ENCODE measurements at places on chromosomes 16 and 17.

DNA sequence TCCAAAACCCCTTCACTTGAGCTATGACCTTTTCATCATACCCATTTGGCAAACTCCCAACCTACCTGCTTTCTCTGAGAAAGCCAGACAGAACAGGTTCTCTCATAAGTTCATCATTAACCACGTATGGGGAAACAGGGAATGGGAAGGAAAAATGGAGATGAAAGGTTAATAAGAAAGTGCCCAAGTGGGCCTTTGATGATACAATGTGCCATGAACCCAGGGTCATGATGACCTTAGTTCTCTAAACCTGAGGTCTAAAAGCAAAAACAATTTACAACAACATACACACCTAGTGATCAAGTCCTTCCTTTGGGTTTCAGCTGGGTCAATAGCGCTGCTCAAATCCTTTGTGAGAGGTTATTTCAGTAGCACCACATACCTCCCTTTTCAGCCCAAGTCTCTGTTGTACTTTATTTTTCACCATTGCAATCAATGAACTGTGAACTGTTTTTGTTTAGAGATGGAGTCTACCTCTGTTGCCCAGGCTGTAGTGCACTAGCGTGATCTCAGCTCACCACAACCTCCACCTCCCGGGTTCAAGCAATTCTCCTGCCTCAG lies 14.5 kb upstream of the RANGRF start:
- no peak for DNase-seq

- DNase-seq: peak; percentile 97
Observed at GRCh38 chr16:56450986-56451752, at the start of the genes NUDT21 and OGFOD1. NUDT21 (minus strand) TSS chr16:56451332; CDS start chr16:56451202, 130 bp downstream. OGFOD1 (plus strand) TSS chr16:56451554; CDS start chr16:56451613, 59 bp downstream.

DNA sequence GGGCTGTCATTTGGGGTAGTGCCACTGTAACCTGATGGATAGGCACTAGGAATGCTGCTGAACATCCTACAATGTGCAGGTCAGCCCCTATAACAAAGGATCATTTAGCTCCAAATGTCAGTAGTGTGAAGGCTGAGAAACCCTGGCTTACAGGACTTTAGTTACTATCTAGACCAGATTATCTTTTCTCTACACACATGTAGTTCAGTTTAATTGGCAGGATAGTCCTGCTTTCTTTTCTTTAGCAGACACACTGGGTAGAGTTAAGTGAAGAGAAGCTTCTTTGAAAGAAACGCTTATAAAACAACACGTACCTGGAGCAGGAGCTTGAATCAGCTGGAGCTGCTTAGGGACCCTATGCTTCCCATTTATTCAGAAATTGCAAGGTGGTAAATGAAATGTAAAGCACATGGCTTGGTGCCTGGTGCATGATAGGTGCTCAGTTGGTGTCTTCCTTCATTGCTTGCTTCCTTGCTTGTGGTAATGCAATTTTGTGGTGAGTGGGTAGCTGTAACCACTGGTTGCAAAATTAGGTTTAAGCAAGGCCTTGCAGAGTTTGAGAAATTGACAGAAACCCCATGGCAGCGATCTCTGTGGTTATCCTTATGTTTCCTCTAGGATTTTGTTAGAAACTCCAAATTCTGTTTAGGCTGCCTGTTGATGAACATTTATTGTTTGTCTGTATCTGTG lies 9.4 kb downstream of the METTL9 start:
- DNase-seq: no peak

DNA sequence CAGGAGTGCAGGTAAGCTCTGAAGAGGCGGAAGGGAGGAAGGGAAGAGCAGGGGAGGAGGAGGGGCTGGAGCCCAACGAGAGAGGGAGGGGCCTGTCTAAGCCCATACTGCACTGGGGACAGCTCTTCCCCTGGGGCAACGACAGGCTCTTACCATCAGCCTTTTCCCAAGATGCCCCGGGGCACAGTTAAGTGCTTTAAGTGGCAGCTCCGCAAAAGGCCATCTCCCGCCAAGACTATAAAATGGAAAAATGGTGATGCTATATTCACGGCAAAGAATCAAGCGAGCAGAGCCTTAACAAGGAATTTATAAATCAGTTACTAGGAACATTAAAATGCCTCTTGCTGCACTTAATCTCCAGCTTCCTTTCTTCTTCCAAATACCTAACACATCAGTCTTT lies 110.2 kb upstream of the NLRP1 start:
- DNase-seq: no peak

DNA sequence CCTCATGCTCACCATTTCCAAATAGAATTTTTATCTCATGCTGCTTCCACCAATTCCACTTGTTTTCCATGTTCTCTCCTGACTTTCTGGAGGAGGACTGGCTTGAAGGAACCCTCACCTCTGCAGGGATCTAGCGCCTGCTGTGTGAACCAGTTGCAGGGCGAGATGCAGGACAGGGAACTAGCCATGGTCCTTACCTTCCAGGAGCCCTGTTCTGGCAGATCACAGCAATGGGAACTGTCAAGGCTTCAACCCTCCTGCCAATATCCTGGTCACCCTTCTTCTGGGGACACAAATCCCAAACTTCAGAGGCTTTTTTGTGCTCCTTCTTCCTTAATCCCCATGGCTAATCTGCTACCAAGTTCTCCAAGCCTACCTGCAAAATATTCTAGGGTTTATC lies 60.4 kb upstream of the MMP2 start:
- DNase-seq: no peak
